A549 treated with RU486 at 1 μM for 4 hours (cell line): ENCODE measurements at places on chromosomes 12 and 14. TPM values are rescaled to one million over a fixed set of nuclear protein-coding genes. Genes with fewer than 3 reads are reported as not detected.

PRH2 gene
- not detected in 5 replicates for total RNA-seq

TAS2R30 gene
- not detected in 5 replicates for total RNA-seq

MMP19 gene
- 0.13 to 4.5 TPM (median 0.17 TPM) in 5 replicates for total RNA-seq

ASIC1 gene
- 4.8 to 6.5 TPM (median 5.9 TPM) in 5 replicates for total RNA-seq

LIN7A gene
- 0.37 to 0.70 TPM (median 0.51 TPM) in 5 replicates for total RNA-seq

POTEM gene
- not detected in 5 replicates for total RNA-seq

CLIP1 gene
- 40.3 to 58.9 TPM (median 45.6 TPM) in 5 replicates for total RNA-seq

CTDSP2 gene
- 43.2 to 57.6 TPM (median 53.1 TPM) in 5 replicates for total RNA-seq

LHX5 gene
- 0.03 TPM in 1 of 5 replicates, not detected in the others for total RNA-seq

RFLNA gene
- total RNA-seq = 0.06 to 0.08 TPM in 2 of 5 replicates, not detected in the others

BEST3 gene
- 1.1 to 2.7 TPM (median 1.3 TPM) in 5 replicates for total RNA-seq

DDX11 gene
- 44.6 to 50.2 TPM (median 48.4 TPM) in 5 replicates for total RNA-seq

DEGS2 gene
- total RNA-seq = 0.95 to 1.7 TPM (median 1.3 TPM) in 5 replicates

CARMIL3 gene
- total RNA-seq = 0.34 to 0.95 TPM (median 0.49 TPM) in 5 replicates

GXYLT1 gene
- 4.6 to 16.1 TPM (median 14.6 TPM) in 5 replicates for total RNA-seq

BDKRB2 gene
- total RNA-seq = 2.1 to 3.6 TPM (median 3.2 TPM) in 5 replicates
